ENCODE measurements at places on chromosomes 5 and 9. TPM values are rescaled to one million over a fixed set of nuclear protein-coding genes. Genes with fewer than 3 reads are reported as not detected.
A peak's percentile ranks its signal among the peaks of the same experiment; 100 is the strongest.

GRCh38 chr5:64784451-64785025 lies 15.8 kb downstream of the CWC27 start:
- peak; percentile 18 for DNase-seq

GRCh38 chr5:172731680-172732074 lies 39.3 kb downstream of the DUSP1 start:
- no peak for DNase-seq

DNA sequence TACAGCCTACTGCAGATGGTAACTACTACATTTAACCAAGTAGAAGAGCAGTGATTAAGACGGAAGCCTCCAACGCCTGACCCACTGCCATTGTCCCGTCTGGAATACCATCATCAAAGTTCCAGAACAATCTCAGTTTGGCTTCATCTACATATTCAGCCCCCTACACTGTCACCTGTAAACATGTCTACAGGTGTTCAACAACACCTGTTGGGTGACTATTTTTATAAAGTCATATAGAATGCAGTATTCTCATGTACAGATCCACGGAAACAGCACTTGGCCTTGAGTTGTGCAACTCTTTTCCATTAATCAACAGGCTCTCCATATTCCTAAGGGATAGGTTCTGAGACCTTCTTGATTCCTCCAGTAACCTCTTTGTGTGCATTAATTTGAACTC lies 53.3 kb upstream of the AGXT2 start:
- no peak for DNase-seq

GRCh38 chr9:92097997-92098482 lies 17.2 kb downstream of the SPTLC1 start:
- peak; percentile 45 for DNase-seq

DNA sequence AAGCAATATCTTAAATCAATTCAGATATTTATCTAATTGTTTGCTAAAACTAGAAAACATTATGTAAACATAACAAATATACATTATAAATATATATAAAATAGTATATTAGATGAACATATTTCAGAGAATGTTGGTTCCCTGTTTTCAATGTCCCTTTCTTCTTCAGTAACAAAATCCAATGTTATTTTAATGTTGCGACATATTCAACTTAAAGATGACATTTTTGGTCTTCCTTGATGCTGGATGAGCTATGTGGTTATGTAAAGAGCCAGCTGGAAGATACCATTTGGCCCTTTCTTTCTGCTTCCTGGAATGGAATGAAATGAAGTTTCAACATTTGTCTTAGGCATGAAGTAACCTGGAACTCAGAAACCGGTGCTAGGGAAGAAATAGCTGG lies 668.1 kb upstream of the CDH6 start:
- no peak for DNase-seq

GRCh38 chr9:111158363-111158762 lies 120.1 kb upstream of the LPAR1 start:
- DNase-seq, result no peak

DNA sequence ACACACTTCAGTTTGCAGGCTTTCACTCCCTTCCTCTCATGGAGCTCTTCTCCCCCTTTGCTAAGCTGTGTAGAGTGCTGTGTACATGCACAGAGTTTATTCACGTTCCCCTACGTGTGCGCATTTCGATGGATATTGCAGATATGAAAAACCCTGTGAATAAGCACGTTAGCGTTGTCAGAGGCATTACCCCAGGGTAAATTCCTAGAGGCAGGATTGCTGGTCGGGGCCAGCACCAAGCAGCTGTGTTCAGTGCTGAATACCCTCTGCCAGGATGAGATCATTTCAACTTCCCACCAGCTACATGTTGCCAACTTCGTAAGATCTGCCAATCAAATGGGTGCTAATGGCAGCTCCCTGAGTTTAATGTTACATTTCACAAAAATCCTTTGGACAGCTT lies 172.3 kb upstream of the PPP1R26 start:
- DNase-seq, result no peak

DNA sequence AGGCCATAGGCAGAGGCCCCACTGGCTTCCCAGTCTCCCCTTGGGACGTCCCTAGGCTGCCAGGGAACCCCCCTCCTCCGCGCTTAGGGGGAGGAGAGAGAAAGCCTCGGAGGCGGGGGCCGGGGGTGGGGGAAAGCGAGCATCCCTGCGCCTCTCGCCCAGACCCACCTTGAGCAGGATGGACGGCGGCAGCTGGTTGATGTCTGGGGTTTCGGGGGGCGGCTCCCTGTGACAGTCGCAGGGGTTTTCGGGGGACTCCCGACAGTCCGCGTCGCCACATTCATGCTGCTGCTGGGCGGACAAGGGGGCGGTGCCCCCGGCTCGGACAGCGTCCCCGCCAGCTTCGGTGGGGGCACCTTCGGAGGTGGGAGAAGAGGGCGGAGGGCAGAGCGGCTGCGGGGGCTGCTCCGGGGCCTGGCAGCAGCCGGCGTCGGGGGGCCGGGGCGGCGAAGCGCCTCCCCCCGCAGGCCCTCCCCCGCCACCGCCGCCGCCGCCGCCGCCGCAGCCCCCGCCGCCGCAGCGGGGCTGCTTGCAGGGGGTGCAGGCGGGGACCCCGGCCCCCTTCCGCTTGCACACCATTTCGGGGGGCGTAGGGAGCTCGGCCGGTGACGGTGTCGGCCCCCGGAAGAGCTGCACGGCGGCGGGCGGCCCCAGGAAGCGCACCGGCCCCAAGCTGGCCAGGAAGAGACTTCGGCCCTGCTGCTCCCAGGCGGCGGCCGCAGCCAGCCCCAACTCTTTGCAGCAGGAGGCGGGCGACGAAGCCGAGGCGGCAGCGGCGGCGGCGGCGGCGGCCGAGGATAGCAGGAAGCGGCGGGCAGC lies 1.2 kb downstream of the FBXL17 start:
- DNase-seq, result peak; percentile 30

DNA sequence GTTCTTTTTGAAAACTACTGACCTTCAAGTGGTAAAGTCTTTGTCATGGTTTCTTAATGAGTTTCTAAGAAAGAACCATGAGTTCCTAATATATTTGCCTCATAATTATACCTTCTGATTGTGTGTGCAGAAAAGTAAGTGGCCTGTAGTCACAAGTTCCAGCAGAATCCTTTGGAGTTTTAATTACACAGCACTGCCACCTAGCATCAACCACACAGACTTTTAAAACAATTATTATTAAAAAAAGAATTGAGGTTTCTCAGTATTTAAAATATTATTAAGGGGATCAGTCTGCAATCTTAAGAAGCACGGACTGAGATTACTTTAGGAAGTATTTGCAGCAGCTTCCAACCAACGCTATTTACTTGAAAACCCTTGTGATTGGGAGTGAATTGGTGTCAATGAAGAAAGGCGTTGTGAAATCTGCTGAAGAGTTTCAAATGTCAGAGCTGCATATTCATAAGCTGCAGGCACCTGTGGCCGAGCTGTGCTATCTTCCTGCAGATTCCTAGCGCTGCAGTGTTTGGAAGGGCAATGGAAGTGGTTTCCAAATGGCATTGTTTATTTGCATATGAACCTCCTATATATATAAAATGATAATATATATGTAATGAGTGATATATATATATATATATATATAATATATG lies 1074.2 kb upstream of the WWC1 start:
- DNase-seq, result no peak

DNA sequence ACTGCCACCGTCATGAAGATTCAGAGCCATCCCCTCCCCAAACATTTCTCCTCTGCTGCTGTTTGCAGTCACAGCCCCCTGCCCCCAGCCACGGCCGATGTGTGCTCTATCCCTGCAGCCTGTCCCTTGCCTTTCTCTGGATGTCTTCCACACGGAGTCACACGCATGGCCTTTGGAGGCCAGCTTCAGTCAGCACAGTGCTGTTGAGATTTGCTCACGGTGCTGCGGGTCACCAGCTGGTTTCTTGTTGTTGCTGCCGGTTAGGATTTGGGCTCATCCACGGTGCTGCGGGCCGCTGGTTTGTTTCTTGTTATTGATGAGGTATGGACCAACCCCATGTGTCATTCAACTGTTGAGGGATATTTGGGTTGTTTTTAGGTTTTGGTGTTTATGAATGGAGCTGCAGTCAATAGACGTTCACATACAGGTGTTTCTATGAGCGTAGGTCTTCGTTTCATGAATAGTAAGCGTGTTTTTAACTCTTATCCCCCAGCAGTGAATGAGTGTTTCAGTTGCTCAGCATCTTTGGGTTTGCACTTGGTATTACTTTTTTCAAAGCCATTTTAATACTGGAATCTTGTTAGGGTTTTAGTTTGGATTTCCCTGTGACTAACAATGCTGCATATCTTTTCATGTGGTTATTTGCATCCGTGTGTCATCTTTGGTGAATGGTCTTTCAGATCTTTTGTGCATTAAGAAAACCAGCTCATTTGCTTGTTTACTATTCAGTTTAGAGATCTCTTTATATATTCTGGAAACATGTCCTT lies 57.6 kb downstream of the AHRR start:
- no peak for DNase-seq

Gene MGAT1
- total RNA-seq, result 28.7 TPM

Gene SETX
- 85.3 TPM for total RNA-seq

Gene CDC20B
- 0.78 TPM for total RNA-seq
